ENCODE measurements at places on chromosomes 2 and 18. TPM values are rescaled to one million over a fixed set of nuclear protein-coding genes. Genes with fewer than 3 reads are reported as not detected.

SPC25 gene
- 8.2 TPM for total RNA-seq

DNA sequence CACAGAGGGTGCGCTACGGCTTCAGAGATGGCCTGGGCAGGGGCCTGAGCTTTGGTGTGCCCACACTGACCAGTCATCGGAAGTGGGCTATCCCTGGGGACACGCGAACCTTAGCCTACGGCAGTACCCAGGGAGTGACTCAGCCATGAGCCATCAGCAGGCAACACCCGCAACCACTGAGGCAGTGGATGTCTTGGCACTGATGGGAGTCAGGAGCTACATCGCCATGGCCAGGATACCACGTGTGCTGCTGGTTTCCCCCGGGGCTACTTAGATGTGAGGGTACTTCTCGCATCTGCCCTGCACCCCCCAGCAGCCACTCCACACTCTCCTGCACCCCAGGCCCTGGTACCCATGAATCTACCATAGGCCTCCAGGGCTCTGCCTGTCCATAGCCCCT, 12.8 kb upstream of the HPCAL1 start:
- DNase-seq: no peak

- DNase-seq: no peak
Observed at GRCh38 chr2:180652794-180653193, 327.6 kb upstream of the UBE2E3 start.

LGALSL gene
- total RNA-seq: 4.4 TPM

GRCh38 chr2:124978597-124978996, 953.5 kb downstream of the CNTNAP5 start:
- DNase-seq: no peak

DNA sequence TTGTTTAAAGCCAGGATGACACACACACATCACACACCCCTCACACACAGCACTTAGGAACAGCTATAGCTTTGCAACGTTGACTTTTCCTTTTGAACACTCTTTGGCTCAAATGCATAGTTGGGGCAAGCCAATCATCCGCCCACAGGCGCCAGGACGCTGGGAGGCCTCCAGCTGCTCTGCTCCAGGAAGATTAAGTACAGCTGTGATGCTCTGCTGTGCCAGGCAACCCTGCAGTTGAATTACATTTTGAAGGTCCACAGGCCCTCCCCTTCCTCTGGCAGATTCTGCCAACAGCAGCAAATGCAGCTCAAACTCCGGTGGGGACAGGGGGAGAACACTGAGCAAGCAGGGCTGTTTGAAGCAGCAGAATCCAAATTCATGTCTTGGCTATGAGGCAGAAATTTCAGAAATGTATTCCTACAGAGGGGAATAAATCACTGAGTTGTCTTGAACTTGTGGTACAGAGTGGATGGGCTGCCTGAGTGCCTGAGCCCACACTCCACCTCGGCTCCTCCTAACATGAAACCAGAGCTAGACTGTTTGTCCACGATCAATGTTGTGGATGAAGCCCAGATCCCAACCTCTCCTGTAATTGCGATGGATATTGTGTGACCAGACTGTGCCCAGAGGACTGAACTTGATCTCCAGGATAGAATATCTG, 86.5 kb upstream of the PPP1CB start:
- DNase-seq: no peak

PDE1A gene
- 5.2 TPM for total RNA-seq

DNA sequence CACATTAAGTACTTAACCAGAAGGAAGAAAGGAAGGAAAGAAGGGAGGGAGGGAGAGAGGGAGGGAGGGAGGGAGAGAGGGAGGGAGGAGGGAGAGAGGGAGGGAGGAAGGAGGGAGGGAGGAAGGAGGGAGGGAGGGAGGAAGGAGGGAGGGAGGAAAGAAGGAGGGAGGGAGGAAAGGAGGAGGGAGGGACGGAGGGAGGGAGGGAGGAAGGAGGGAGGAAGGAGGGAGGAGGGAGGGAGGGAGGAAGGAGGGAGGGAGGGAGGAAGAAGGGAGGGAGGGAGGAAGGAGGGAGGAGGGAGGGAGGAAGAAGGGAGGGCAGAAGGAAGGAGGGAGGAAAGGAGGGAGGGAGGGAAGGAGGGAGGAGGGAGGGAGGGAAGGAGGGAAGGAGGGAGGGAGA, 363.3 kb downstream of the MBD2 start:
- peak; percentile 52 for DNase-seq

GRCh38 chr2:33588232-33588631, 10.9 kb downstream of the FAM98A start:
- no peak for DNase-seq

ATF2 gene
- 34.0 TPM for total RNA-seq

DNA sequence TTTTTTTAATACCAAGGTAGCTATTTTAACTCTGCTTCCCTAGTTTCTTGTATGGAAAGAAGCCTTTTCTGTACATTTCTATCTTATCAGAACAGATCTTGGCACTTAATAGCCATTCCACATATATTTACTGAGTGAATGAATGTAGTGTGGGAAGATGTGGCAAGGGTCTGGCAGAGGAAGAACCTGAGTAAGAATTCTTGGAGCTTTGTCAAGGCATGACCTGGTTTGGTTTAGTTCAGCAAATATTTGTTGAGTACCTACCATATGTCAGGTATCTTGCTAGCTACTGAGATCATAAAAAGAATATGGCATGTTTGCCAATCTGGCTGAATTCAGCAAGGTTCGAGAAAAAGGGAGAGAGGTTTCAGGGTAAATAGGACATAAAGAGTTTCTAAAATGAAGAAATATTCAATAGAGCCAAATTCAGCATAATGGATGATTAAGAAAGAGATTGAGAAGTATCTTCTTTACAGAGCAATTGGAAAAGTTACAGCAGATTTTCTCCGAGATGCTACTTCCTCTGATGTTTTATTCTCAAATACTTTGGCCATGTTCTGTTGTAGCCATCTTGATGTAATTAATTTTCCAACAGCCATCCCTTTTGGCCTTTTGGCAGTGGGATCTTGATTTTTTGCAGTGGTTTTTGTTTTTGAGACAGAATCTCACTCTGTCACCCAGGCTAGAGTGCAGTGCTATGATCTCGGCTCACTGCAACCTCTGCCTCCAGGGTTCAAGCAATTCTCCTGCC, 21.7 kb upstream of the MEP1B start:
- no peak for DNase-seq

BAZ2B gene
- 24.7 TPM for total RNA-seq
